ENCODE measurements at places on chromosomes 7 and 10. TPM values are rescaled to one million over a fixed set of nuclear protein-coding genes. Genes with fewer than 3 reads are reported as not detected.

Gene GDF10
- 0.34 TPM for total RNA-seq

Gene SUPV3L1
- 39.3 TPM for total RNA-seq

Gene PALD1
- 0.08 TPM for total RNA-seq

Gene ARHGAP21
- total RNA-seq: 32.9 TPM

Gene OR2A1
- total RNA-seq: 0.19 TPM

Gene GBF1
- 36.2 TPM for total RNA-seq

Gene PDE6C
- total RNA-seq: not detected

Gene VGF
- total RNA-seq: not detected

DNA sequence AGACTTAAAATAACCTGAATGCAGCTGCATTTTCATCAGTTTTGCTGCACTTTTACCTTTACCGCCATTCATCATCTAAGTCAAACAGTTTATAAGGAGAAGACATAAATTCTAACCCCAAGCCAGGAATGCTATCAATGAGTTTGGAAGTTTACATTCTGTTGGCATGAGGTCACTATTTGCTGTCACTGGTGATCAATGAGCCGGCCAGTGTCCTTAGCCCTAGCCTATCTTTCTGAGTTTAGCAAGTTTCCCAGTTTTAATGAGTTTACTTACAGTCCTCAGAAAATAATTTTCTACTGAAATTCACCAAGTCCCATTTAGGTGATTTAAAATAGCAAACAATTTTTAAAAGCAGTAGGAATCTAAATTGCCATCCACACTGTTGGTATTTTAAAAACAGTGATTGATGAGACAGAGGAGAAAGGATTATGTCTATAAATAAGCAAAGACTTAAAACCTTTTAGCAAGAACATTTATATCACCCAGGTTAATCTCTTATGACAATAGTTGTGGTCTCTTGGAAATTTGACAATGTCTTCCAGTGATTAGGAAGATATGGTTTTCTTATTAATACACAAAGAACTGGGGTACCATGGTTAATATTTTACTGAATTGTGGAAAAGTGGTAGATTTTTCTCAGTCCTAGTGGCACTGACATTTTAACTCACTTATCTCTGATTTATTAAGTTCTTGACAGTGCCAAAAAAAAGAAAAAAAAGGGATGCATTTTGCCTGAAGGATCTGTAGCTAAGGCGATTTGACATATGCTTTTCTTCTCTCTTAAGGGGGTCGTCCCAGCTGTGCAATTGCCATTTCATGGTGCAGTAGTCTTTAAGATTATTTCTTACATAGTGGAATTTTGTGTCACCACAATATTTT is 443.4 kb upstream of the ANKRD30A start:
- DNase-seq: no peak
- no peak overlapping the region for H3K4me3 ChIP-seq
- no peaks in the 10 kb centered on the region for H3K4me1 ChIP-seq

GRCh38 chr10:127040756-127041155 is 135.5 kb downstream of the DOCK1 start:
- H3K4me1 ChIP-seq: no peaks in the 10 kb centered on the region
- DNase-seq: no peak
- H3K27me3 ChIP-seq: no peaks in the 10 kb centered on the region
- no peak overlapping the region for H3K27ac ChIP-seq
- H3K4me3 ChIP-seq: no peak overlapping the region
- no peaks in the 10 kb centered on the region for H3K36me3 ChIP-seq

DNA sequence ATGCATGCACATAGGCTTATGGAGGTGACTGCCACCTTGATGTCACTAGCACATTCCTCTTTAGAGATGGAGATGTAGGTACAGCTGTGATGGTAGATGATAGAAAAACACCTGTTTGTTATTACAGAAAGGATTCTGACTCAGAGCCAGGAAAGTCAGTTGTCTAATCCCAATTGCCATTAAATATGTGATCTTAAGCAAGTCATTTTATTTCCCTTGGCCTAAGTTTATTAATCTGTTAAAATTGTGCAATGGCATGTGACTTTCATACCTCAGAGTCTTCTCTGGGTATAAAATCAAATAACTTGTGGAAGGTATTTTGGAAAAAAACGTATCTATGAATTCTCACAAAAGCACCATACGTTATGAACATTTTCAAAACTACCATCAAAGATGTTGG is 123.9 kb upstream of the BET1 start:
- no peaks in the 10 kb centered on the region for H3K4me1 ChIP-seq
- H3K4me3 ChIP-seq: no peak overlapping the region
- H3K36me3 ChIP-seq: no peaks in the 10 kb centered on the region
- H3K27me3 ChIP-seq: no peaks in the 10 kb centered on the region
- no peak overlapping the region for H3K27ac ChIP-seq

DNA sequence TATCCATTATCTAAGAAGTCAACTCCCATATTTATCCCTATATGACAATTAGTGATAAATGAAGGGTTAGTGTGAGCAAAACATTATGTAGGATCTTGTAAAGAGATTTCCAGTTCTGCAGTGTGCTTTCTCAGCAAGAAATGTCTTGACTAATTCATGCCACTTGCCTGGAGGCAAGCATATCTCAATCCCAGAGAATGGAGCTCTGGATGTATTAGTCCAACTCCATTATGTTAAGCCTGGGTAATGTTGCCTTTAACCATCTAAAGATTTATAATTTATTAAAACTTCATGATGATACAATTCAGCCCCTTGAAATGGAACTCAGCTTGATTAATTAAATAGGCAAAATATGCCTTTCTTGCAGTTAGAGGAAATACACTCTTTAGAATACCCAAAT is 1079.9 kb upstream of the LRRTM3 start:
- DNase-seq: no peak
- no peaks in the 10 kb centered on the region for H3K36me3 ChIP-seq
- no peak overlapping the region for H3K4me3 ChIP-seq
- no peaks in the 10 kb centered on the region for H3K4me1 ChIP-seq

GRCh38 chr7:19119372-19119771 is 1.9 kb upstream of the TWIST1 start:
- no peak for DNase-seq
- no peak overlapping the region for H3K27ac ChIP-seq
- no peak overlapping the region for H3K4me3 ChIP-seq
- peaks cover 23% of the 10 kb centered on the region for H3K27me3 ChIP-seq
- H3K36me3 ChIP-seq: no peaks in the 10 kb centered on the region
- no peaks in the 10 kb centered on the region for H3K4me1 ChIP-seq

GRCh38 chr7:125878235-125878956 is 948.8 kb upstream of the POT1 start:
- H3K36me3 ChIP-seq: no peaks in the 10 kb centered on the region
- H3K27me3 ChIP-seq: no peaks in the 10 kb centered on the region
- H3K4me3 ChIP-seq: no peak overlapping the region

DNA sequence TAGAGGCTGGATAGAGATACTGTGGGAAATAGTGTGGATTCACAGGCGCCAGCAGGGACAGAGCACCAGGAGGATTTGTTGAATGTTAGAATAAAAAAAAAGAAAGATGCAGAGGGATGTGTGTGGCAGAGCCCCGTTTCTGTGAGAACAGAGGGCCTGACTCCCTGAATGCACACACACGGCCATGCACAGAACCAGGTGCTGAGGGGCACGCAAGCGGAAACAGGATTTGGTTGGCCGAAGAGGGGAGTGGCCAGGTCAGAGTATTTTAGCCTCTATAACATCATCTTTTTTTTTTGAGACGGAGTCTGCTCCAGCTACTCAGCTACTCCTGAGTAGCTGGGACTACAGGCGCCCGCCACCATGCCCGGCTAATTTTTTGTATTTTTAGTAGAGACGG is 21.9 kb downstream of the IQCE start:
- H3K4me1 ChIP-seq: no peaks in the 10 kb centered on the region
- no peaks in the 10 kb centered on the region for H3K27me3 ChIP-seq
- no peak overlapping the region for H3K4me3 ChIP-seq

- DNase-seq: no peak
- H3K4me1 ChIP-seq: no peaks in the 10 kb centered on the region
- H3K27me3 ChIP-seq: no peaks in the 10 kb centered on the region
Observed at GRCh38 chr7:92758796-92759431, 77.5 kb downstream of the CDK6 start.

- no peak for DNase-seq
- H3K27me3 ChIP-seq: no peaks in the 10 kb centered on the region
- H3K27ac ChIP-seq: no peak overlapping the region
- H3K36me3 ChIP-seq: no peaks in the 10 kb centered on the region
Observed at GRCh38 chr7:98724591-98724990, 107.5 kb downstream of the NPTX2 start.

DNA sequence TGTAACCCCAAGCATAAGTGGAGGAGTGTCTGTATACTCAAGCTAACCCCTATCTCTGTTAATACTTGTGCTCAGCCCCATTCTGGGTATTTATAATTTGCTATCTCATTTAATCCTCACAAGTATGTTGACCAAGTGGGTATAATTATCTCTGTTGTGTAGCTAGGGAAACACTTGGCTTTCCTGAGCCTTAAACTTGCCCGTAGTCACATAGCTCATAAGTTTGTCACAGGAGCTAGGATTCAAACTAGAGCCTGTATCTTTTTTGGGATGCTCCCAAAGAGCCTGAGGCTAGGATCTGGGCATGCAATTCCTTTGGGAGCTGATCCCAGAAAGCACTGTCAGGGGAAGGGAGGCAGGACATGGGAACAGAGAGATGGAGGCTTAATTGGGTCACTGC is 377.4 kb downstream of the GALNT17 start:
- DNase-seq: no peak
- no peaks in the 10 kb centered on the region for H3K36me3 ChIP-seq
- H3K27me3 ChIP-seq: no peaks in the 10 kb centered on the region
- no peak overlapping the region for H3K27ac ChIP-seq
- H3K4me3 ChIP-seq: no peak overlapping the region

GRCh38 chr7:14717816-14718215 is 184.7 kb downstream of the DGKB start:
- H3K27me3 ChIP-seq: no peaks in the 10 kb centered on the region
- no peaks in the 10 kb centered on the region for H3K4me1 ChIP-seq
- H3K27ac ChIP-seq: no peak overlapping the region
- H3K36me3 ChIP-seq: no peaks in the 10 kb centered on the region

DNA sequence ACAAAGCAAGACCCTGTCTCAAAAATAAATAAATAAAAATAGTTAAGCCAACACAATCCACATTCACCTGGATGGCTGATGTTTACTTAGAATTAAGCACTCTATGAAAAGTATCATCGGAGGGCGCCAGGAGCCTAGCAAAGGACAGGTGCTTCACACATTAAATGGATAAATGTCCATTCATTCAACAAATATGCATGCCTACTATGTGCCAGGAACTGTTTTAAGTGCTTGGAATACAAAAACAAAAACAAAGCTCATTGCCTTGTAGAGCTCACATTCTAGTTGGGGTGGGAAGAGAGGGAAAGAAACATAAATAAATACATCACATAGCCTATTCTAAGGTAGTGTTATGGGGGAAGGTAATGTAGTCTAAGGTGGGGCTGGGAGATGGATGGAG is 4.1 kb downstream of the BAIAP2L1 start:
- H3K4me3 ChIP-seq: no peak overlapping the region
- no peaks in the 10 kb centered on the region for H3K36me3 ChIP-seq
- no peak for DNase-seq
- H3K4me1 ChIP-seq: peaks cover 5% of the 10 kb centered on the region

DNA sequence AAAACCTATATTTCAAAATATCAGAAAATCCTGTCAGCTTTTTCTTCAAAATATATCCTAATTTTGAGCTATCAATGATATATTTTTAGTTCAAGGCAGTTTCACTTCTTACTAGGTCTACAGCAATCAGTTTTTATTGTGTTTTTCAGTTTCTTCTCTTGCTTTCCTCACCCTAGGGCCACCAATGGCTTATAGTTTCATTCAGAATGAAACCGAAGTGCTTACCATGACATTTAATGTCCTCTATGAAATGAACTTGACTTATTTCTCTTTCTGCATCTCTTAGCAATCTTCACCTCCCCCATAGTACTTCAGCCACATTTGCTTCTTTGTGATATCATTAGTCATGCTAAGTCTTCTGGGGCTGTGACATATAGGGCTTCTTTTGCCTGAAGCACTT is 100.3 kb downstream of the ARL5B start:
- H3K36me3 ChIP-seq: no peaks in the 10 kb centered on the region
- H3K4me3 ChIP-seq: no peak overlapping the region
- H3K27me3 ChIP-seq: no peaks in the 10 kb centered on the region
- no peaks in the 10 kb centered on the region for H3K4me1 ChIP-seq
- no peak for DNase-seq
